SJSA1 (cell line): ENCODE measurements at places on chromosomes 5 and 9.

DNA sequence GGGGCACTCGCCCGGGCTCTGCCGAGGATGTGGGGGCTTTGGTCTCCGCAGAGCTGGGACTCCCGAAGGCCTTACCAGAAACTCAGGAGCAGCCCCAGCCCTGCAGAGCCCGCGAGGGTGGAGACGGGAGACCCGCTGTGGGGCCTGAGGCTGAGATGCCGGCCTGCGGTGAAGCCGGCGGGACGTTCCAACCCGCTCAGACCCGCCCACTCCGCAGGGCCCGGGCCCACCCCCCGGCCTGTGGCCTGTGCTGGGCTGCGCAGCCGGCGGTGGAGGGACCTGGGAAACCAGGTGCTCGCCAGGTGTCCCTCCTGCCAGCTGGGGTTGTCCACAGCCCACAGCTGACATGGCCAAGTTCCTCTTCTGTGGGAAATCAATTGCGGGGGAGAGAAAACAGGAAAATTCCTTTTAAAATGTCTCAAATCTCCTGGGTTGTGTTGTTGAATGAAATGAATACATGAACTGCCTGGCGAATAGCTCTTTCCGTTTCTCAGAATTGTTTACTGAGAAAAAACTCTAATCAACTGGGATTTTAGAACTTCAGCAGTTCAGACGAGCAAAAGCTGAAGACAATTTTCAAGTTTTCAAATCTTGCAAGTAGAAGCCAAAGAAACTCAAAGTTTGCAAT is 49.0 kb upstream of the IRX4 start:
- no peak for DNase-seq

GRCh38 chr5:40112875-40113274 is 566.8 kb upstream of the PTGER4 start:
- DNase-seq: no peak

DNA sequence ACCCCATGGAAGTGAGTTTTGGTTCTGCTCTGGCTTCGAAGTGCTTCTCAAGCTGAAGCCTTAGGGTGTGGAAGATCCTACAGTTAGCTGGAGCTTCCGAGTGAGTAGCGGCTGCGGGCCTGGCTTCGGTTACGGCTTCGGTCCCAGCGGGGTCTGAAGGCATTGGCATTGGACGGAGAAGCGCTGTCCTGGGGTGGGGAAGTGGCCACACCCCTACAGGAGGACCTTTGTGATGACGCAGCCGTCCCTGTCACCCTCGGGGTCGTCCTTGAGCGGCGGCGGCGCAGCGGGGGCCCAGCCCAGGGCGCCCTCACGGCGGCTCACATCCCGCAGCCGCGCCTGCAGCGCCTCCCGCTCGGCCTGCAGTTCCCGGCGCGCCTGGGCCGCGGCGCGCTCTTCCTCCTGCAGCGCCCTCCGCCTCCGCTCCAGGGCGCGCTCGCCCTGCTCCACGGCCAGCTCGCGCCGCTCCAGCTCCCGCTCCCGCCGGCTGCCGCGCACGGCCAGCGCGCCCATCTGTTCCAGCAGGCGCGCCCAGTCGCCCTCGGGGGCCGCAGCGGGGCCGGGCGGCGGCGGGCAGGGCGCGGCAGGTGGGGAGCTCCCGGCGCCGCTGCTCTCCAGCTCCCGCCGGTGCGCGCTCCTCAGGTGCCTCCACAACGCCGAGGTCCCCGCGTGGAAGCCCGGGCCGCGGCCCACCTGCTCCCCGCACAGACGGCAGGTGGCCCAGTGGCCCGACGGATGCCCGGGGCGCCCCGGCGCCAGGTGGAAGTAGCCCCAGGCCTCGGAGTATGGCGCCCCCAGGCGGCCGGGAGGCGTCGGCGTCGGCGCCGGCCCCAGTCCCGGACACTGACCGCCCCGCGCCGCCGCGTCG is 9.9 kb downstream of the ZBED3 start:
- no peak for DNase-seq

DNA sequence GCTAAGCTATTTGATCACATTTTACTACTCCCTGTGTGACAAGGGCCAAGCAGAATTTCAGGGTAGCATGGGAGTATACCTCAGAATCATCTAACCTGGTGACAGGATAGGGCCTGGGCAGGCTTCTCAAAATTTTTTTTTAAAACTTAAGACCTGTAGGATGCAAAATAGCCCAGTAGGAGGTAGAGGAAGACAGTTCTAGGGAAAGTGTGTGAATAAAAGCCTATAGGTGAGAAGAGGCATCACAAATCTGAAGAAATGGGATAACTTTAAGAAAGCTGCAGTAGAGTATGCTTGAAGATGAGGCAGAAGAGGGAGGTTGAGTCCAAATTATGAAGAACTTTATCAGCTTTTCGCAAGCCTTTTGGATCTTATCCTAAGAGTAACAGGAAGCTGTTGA is 32.3 kb downstream of the CNTRL start:
- DNase-seq: no peak

- no peak for DNase-seq
These were observed 133.4 kb downstream of the ESM1 start for GRCh38 chr5:54852007-54852406.

DNA sequence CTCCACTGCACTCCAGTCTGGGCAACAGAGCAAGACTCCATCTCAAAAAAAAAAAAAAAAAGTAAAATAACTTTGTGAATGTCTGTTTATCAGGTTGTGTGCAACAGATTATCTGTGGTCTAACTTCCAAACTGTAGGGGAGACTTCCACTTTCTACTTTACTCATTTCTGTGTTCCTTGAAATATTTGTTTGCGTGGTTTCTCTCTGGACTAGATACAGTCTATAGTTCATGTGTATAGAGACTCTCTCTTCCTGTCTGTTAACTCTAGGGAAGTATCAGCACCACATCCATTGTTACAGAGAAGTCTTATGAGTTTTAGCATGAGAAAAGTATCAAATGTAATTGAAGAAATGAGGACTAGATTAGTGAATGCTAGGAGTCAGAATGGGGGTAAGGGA is 168.3 kb downstream of the LPAR1 start:
- no peak for DNase-seq
